ENCODE measurements at places on chromosomes 7 and 10.
A peak's percentile ranks its signal among the peaks of the same experiment; 100 is the strongest.

DNA sequence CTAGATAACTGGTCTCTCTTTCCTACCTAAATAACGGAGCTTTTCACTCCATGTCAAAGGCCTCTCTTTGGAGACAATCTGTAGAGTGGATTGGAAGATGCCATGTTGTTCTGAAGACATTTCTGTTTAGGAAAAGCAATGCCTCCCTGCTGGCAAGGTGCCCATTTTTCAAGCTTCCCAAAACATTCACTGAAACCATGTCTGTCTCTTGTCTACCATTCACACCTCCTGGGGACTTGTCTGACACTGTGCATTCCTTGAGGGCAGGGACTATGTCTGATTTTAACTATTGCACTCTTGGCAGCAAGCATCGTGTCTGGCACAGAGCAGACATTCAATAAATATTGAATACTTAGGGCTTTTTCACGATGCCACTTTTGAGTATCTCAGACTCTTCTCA is 528.9 kb upstream of the NRP1 start:
- DNase-seq, result no peak

GRCh38 chr10:50540826-50541122 is 83.0 kb downstream of the SGMS1 start:
- DNase-seq, result no peak

DNA sequence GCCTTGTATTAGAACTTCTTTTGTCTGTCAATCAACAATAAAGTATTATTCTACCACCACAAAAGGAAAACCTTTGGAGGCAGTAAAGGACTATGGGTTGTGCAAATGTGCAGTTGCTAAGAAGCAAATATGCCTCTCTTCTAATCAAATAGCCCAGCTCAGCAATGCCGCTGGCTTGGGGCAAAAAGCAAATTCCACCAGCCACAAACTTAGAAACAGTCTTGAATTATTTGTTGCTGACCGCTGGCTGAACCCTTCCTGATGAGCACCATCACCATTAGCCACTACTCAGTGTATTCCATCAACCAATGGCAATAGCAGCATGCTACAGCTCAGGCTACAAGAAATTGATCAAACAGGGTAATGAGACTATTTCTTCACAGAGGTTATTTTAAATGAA is 51.0 kb downstream of the SKAP2 start:
- no peak for DNase-seq

DNA sequence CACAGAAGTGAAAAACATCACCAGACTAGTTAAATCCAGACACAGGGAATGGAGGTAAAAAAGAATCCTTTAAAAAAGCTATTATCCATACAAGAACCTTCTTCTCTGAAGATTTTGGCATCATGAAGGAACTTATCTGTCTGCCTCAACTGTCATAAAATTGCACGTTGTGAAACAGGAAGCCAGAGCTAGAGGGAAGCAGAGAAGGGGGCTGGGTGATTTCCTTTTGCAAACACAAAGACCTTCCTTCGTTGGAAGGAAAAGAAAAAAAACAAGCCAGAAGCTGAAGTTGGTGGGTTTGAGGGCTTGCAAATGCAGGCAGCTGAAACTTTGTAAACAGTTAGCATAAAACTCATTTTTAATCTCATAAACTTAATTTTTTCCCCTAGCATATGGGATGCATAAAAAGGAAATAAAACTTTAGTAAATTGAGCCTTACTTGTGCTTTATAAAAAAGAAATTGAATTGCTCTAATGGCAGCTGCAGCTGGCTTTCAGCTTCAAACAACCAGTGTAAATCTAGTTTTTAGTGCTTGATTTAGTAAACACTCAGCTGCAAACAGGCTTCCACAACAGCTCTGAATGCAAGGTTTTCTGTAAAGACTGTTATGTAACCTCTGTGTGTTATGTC is 101.6 kb downstream of the OTUD1 start:
- no peak for DNase-seq

- no peak for DNase-seq
Observed at GRCh38 chr10:49299816-49300139, 808 bp downstream of the C10orf71 start.

DNA sequence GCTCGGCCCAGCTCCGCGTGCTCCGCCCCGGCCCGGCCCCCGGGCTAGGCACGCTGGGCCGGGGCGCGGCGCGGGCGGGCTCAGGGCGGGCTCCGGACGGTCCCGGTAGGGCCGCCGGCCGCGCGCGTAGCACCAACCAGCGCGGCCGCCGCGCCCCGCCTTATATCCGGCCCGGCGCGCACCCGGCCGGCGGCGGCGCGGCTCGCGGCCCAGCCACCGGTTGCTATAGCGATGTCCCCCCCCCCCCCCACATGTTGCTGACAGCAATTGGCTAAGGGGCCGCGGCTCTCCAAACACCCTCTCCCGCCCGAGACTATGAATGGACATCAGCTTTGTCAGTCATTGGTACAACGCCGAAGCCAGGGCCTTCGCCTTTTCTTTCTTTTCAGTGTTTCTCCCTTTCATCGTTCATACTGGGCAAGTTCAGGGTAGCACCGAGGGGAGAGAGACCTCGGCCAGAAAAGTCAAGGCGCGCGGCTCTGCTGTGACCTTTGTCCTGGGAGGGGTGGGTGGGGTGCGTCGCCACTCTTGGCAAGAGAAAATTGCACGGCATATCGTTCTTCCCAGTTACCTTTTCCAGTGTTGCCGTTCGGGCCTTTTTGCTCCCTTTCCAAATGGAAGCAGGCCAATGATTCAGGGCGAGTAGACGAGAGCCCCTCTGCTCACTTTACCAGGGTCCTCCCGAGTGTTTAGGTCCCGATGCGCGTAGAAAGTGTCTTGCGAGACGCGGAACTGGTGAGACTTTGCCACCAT is 354.2 kb downstream of the DNAJB6 start:
- DNase-seq, result peak; percentile 18

DNA sequence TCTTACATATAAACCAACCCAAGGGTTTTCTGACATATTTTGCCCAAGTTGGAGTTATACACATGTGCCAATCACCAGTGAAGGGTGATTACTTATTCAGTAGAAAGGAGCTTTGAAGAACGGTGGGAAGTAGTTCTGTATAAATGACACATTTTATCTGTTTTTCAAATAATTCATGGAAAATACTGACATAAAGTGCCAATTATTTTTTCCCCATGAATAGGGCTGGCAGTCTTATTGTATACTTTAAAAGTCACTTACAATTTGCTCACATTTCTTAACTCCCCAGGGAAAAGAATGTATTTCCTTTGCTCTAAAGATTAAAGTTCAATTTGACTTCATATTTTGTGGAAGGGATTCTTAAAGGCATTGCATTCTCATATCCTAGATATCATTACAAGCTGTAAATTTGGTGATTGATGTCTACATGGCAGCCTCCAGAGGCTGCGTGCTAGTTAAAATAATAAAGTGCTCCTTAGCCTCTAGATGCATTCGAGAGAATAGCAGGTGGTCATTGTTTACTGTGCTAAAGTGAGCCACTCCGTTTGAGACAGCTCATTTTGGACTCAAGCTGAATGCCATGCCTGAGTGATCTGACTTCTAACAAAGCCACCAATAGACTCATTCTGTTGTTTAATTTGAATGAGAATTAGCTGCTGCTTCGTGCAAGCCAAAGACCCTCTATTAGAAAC is 148.8 kb upstream of the NRP1 start:
- no peak for DNase-seq

DNA sequence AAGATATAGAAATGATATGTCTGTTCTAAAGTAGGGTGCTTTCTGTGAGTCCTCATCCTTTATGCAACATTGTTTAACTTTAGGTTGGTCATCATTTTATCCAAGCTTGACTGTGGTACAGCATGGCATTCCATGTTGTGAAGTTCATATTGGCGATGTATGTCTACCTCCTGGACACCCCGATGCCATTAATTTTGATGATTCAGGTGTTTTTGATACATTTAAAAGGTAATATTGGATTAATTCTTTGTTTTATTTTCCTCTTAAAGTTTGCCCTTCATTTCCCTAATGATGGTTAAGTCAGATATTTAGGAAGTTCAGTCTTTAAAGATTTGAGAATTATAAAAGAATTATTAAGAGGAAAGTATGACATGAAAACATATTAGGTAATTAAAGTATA is 21.3 kb downstream of the HBP1 start:
- no peak for DNase-seq

- no peak for DNase-seq
Observed at GRCh38 chr7:94971051-94971867, 63.9 kb downstream of the PPP1R9A start.

GRCh38 chr10:131049016-131049415 is 262.5 kb downstream of the TCERG1L start:
- DNase-seq, result no peak

- no peak for DNase-seq
Observed at GRCh38 chr7:127460077-127460476, 67.6 kb upstream of the ZNF800 start.

DNA sequence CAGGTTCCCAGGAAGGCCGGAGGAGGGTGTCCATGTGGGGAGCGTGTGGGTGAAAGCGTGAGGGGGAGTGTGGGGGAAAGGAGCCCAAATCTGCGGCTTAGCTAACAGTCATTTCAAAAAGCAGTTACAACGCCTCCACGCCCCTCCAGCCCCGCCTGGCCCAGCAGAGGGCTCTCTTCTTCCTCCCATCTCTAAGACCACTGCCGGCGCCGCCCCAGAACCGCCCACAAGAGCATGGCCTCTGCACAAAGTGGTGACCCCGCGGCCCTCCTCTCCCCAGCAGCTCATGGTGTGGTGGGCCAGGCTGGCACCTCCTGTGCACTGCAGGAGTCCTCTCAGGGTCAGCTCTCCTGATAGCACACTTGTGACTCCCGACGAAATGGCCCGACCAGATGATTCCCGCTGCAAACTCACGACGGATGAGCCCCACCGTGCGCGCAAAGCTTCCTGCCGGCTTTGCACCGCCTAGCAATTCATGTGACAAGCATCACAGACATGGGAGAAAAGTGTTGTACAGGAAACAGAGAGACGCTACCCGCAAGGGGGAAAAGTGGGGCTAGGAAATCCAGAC is 12.4 kb upstream of the HUS1 start:
- DNase-seq, result peak; percentile 92

DNA sequence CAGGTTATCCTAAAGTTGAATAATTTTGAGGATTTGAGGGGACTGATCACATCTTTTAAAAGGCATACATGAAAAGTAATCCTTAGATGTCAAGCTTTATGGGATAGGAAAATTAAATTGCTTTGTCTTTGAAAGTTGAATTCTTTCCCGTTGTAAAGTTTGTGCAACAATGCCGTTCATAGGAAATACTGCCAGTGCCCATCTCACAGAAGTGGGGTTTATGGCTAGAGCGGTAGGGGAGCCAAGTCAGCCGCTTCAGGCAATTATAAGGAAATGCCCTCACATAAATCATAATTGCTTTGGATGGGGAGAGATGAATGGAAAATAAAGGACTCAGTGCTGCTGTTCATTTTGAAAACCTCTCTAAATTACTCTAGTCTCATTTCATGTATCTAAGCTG is 18.1 kb downstream of the CDC123 start:
- DNase-seq, result no peak

GRCh38 chr10:110158051-110159005 is 49.1 kb upstream of the MXI1 start:
- DNase-seq, result no peak

Data from activated CD4-positive, alpha-beta T cell treated with anti-CD3 and anti-CD28 coated beads, Interleukin-10, Interleukin-2, amounts not matched to agents 100 ng/mL and 50 ng/mL, durations not matched to agents 16 hours and 8 hours (primary cell).